ENCODE measurements at places on chromosomes 3 and 15.
A peak's percentile ranks its signal among the peaks of the same experiment; 100 is the strongest.

- peak; percentile 69 for DNase-seq
Observed at GRCh38 chr3:36695769-36696137, 68.6 kb downstream of the DCLK3 start.

DNA sequence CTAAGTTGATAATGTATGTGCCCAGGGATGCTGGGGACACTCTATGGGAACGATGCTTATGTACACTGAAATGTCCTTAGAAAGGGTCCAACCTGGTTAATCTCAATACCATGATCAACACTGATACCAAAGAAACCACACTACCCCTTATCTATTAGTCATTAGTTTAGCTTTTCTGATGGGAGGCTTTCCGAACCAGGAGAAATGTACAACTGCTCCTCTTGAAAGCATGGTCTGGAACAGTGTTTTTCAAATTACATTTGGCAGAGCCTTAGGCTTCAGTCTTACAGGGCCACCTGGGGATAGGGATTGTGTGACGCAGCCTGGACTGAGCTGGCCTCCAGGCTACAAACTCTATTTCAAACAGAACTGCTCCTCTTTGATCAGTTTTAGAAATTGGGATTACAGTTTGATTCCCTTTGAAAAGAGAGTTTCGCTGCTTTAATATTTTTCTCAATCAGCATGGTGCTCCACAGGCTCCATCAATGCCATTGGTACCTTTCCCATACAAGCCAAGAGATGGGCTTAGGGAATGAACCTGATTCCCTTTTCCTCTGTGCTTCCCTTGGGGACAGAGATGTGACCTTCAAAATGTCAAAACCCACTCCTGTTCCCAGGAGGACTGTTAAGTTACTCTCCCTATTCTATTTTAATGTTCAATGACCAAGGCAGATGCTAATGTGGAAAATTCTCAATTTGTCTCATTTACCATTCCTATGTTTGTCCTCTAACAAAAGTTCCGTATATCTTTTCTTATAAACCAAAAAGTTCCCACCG lies 296.0 kb upstream of the ADAMTS9 start:
- no peak for DNase-seq

DNA sequence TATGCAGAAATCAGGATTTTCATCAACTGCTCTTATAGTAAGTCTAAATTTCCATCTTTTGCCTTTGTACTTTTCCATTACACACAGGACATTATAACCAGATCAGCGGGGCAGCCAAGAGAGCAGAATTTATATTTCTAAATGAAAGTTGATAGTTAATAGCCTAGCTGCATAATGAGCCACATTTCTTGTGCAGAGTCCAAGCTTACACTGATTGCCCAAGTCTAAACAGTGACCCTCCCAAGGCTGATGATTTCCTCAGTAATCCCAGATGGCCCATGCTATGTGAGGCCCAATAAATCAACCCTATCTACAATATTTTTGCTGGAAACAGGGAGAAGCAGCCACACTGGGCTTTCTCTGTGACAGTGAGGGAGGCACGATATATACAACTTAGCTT lies 475.8 kb upstream of the KCNMB2 start:
- peak; percentile 87 for DNase-seq

- DNase-seq: no peak
Observed at GRCh38 chr3:24100696-24101402, 155.8 kb downstream of the NR1D2 start.

GRCh38 chr15:82624008-82624407 lies 23.2 kb downstream of the CPEB1 start:
- DNase-seq: no peak

DNA sequence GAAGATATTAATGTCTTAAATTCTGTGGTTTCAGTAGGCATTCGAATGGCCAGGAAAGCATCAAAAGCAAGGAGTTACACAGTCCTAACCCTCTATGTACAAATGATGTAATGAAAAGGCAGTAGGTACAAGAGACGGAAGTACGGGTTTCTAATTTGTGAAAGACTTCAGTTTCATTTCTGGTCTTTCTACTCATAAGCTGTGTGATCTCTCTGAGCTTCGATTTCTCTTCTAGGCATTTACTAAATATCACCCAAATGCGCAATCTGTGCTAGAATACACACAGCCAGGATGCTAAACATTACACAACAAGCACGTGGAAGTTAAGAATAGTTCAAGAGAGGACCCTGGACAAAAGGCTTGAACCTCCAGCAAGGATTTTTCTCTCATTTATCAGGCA lies 17.9 kb upstream of the STIMATE start:
- DNase-seq: no peak

GRCh38 chr15:86446253-86446640 lies 366.6 kb downstream of the AGBL1 start:
- no peak for DNase-seq

- DNase-seq: peak; percentile 86
Observed at GRCh38 chr15:47293466-47294162, 423.7 kb upstream of the SEMA6D start.

- DNase-seq: no peak
Observed at GRCh38 chr3:11826628-11827265, 19.9 kb downstream of the TAMM41 start.

DNA sequence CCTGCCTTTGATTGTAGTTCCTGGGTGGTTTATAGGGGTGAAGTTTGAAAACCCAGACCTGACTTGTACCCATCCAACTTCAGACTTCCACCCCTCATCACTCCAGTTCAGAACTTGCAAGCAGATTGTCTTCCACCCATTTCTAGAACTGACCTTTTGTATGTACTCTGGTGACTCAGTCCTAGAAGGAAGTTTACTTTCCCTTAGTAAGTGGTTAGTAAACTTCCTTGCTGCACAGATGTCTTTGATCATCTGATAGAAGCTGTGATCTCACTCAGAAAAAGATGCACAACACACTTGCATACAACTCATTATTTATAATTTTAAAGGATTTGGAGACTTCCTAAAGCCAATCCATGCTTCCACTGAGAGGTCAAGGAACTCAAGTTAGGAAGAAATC lies 368.0 kb downstream of the MFSD1 start:
- peak; percentile 52 for DNase-seq

DNA sequence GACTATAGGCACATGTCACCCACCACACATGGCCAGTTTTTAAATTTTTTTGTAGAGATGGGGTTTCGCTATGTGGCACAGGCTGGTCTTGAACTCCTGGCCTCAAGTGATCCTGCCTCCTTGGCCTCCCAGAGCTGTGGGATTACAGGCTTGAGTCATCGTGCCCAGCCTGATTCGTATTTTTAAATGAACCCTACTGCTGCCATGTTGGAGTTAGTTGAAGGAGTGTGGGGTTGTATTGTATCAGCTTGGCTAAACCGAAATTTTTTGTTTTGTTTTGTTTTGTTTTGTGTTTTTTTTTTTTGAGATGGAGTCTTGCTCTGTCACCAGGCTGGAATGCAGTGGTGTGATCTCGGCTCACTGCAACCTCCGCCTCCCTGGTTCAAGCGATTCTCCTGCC lies 11.8 kb upstream of the ZNF770 start:
- no peak for DNase-seq

DNA sequence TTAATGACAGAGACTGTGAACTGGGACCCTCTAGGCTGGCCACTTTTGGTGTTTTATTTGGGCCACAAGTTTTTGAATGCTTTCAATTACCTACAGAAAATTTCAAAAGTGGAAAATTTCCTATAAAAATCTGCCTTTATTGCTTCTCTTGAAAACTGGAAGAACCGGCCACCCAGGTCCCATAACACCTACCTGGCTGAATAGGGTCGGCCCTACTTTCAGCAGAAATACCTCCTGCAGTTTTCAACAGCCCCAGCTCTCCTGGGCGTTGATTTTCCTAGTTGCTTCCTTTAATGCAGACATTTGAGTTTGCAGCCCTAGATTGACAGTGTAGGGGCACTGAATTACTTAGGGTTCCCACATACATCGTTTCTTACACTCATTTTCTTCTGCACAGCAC lies 719 bp upstream of the SRPRB start:
- no peak for DNase-seq

DNA sequence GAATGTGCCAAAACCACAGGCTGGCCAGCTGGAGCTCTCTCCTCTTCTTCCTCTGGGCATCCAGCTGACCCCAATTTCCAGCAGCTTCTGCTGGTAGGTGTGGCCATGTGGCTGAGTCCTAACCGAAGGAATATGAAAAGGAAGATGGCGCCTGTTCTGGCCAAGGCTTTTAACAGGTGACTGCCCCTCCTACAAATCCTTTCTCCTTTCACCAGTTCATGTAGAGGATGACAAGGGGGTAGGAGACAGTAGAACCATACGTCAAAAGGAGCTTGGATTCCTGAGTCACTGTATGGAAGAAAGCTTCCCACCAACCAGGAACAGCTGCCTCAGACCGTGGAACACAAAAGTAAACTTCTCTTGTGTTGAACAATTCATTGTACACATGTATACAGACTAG lies 316.7 kb upstream of the IGF1R start:
- no peak for DNase-seq

DNA sequence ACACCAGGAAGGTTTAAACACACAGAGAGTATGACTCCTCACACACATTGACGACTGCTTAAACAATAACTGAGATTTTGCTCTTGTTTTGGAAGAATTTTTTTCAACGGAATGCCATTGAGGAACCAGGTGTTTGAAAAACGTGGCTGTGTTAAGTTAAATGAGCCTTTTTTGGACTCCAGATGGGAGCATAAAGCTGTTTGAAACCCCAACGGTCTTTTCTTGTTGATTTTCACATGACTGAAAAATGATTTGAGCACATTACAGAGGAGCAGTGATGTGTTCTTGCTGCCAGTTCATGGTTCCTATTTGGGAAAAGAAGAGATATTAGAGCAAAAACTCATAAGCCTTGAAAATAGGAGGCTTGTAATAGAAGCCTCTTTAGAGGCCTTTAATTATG lies 97.8 kb upstream of the SELENOK start:
- DNase-seq: no peak

GRCh38 chr3:143004823-143005222 lies 3.5 kb downstream of the U2SURP start:
- no peak for DNase-seq

- DNase-seq: no peak
Observed at GRCh38 chr15:63530235-63530634, 25.8 kb downstream of the USP3 start.

DNA sequence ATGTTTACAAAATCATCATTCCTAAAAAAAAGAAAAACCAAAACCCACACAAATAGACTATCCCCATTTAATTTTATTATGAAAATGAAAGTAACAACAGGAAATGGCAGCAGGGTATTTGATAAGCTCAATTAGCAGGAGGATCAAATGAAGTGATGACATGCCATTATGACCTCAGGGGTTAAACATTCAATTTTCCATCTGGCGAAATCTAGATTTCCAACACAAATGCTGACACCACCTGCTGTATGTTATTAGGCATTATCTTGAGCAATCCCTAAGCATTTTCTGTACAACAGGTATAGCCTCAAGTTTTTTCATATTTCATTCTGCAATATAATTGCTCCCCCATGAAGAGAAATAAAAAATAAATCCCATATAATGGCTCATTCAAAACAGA lies 57.1 kb downstream of the SHQ1 start:
- no peak for DNase-seq

GRCh38 chr15:48406266-48406891 lies 75.2 kb downstream of the DUT start:
- DNase-seq: no peak

DNA sequence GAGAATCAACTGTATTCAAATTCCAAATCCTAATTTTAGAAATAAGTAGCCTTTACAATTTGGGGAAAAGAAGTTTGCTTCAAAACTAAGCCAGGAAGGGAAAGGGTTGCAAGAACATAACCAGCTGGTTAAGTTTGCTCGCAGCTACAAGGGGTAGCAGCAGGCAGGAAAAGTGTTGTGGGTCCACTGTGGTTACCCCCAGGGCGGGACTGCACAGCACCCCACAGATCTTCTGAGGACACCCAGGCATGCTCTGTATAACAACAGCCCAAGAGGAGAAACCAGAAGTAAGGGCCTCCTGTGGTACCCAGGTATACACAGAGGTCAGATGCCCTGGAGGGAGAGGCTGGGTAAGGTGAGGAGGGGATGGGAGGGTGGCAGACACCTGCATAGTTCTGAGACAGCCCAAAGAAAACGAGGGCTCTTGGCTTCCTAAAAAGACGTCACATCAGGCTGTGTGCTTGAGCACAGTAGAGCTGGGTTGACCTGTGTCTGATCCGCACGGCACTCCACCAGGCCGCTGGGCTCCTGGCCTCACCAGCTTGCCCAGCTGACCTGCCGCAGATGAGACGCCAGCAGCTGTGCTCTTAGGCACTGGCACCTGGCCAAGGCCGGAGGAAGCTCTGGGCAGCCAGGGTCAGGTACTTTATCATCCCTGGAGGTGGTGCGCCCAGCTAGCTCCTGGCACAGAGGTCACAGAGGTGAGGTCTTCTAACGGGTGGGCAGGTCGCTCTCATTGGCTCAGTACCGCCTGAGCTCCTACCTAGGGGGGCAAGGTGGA lies 81.8 kb upstream of the SNRPA1 start:
- DNase-seq: no peak

DNA sequence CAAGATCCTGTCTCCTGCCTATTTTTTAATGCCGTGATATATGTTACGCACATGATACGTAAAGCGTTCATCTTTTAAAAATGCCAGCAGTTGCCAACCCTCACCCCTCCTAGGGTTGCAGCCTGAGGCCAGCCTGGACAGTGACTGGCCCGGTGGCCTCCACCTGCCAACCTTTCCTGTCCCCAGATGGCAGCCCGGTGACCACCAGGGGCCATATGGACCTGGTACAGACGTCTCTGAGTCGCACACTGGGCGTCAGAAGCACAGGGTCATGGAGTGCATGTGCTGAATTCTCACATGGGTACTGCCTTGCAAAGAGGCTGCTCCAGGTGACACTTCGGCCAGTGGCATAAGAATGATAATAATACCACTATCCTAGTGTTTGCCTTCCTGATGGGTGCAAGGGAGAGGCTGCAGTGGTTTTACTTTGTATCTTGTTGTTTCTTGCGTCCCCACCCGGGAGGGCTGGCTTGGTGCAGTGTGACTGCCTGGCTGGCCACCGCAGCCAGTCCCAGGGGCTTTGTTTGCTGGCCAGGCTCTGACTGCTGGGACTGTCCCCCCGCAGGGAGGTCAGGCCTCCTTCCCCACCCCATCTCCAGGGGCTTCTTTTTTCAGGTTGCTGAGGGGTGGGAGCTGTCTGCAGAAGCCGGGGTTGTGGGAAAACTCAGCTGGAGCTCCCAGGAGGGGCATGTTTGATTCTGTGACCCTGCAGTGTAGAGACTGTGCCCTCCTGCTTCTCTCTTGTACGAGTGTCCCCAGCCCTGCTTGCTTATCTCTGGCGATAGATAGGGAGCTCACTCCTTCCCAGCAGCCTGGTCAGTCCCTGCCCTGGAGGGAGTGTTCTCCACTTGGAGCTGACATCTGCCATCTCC lies 16.9 kb downstream of the FBLN2 start:
- DNase-seq: no peak

DNA sequence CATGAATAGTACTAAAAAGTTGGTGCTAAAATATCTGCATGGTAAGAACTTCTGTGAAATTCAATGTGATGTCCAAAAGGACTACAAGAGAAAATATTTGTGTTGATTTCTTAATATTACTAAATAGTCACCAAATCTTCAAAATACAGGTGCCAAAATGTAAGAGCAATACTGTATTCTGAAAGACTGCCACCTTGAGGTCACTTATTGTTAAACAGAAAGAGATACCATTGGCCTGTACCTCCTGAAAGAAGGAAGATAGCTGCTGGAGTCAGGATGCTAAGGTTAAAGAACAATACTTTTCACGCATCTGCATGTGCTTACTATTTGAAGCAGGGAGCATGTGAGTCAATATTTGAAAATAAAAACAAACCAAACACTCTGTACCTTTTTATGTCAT lies 72.0 kb upstream of the LSAMP start:
- DNase-seq: no peak

- peak; percentile 34 for DNase-seq
Observed at GRCh38 chr15:100131321-100132224, 210.2 kb downstream of the ADAMTS17 start.
